RCC 7860 (cell line): ENCODE measurements at places on chromosomes 16 and 17.
A peak's percentile ranks its signal among the peaks of the same experiment; 100 is the strongest.

DNA sequence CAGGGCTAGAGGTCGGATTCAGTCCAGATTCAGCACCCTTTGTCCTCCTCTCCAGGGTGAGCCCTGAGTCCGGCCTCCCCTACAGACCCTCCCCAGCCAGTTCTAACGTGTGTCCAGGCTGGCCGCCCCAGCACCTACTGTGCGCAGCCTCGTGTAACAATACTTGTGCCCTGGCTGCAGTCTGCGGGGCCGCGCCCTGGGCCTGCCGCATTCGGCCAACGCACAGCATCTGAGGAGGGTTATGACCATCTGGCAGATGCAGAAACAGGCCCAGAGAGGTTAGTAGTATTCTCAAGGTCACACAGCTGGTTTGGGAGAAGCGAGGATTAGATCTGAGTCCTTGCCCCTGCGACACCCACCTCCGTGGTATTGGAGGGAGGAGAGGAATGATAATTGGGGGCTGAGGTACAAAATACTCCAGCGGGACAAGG lies 968 bp downstream of the RIPOR1 start:
- peak; percentile 24 for DNase-seq

DNA sequence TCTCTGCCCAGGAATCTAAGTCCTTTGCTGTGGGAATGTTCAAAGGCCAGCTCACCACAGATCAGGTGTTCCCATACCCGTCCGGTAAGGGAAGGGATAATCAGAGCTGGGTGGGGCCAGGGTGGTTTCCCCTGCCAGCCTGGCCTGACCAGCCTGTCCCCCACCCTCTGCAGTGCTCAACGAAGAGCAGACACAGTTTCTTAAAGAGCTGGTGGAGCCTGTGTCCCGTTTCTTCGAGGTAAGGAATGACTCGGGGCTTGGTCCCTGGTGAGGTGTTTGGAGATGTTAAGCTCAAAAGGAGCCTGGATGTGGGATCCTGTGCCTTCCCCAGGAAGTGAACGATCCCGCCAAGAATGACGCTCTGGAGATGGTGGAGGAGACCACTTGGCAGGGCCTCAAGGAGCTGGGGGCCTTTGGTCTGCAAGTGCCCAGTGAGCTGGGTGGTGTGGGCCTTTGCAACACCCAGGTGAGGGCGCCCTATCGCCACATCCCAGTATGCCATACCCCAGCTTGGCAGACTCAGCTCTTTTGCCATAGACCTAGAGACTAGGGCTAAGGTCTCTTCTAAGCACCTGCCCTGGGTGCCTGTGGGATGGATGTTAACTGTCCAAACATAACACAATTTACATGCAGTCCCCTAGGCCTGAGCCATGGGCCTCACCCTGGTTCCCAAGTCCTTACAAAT lies 997 bp downstream of the ACADVL start:
- DNase-seq = peak; percentile 36

GRCh38 chr16:396199-396598 lies 800 bp upstream of the NME4 start:
- no peak for DNase-seq

- no peak for DNase-seq
Measured at GRCh38 chr16:85897382-85897781, 1.6 kb upstream of the IRF8 start.

DNA sequence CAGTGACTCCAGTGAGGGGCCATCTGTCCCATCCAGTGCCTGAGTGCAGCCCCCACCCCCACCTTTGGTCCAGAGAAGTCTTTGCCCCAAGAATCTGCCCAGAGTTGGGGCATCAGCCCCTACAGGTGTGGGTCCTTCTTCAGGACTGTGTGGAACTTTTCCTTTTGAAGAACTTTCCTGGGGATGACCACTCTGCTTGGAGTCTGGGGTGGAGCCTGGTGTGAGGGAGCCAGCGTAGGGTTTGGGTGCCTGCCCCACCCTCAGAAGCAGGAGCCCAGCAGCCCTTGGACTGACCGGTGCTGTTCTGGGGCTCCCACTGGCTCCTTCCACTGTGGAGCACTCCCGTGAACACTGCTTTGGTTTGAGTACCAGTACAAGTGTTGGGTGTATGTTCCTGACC lies 19.3 kb downstream of the MPRIP start:
- DNase-seq = no peak

DNA sequence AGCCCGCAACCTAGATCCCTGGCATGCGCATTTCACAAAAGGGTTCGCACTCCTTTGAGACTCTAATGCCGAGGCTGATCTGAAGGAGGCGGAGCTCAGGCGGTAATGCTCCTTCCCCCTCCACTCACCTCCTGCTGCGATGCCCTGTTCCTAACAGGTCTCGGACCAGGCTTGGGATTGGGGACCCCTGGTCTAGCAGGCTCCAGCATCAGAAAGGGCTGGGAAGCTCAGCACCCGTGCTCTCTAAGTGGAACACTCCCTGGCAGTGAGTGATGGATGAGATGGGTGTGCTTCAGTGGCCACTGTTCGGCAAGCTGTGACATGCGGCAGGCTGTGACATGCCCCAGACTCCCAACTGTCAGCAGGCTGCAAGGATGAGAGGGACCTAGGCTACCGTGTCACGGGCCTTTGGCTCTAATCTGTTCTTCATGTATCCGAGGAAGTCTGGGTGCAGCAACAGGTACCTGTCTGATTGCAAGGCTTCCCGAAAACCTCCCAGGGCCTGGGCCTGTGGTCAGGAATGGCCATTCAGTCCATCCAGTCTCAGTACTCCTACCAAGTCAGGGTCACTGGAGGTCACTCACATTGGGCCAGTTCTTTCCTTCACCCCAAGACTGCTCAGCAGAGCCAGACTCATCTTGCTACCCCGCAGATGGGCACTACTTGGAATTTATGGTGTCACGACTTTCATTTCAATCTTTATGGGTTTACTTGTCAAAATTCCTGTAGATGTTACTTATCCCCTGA lies 1.3 kb upstream of the ST6GALNAC2 start:
- DNase-seq = no peak

DNA sequence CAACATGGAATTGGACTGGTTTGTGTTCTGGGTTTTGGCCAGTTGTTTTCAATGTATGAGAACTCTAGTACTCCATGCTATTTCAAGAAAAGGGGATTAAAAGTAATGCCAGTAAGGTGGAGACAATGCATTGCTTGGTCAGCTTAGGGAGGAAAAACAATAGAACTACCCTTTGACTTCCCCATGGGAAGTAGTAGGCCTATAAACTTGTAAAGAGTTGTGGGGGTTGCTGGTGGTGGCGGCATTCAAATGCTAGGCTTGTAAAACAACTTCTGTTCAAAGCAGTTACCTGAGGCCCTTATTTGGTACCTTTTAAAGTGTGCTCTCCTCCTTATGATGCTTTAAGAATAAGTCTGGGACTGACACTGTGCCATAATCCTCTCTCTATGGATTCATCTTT lies 9.4 kb downstream of the MAP3K3 start:
- DNase-seq = no peak

DNA sequence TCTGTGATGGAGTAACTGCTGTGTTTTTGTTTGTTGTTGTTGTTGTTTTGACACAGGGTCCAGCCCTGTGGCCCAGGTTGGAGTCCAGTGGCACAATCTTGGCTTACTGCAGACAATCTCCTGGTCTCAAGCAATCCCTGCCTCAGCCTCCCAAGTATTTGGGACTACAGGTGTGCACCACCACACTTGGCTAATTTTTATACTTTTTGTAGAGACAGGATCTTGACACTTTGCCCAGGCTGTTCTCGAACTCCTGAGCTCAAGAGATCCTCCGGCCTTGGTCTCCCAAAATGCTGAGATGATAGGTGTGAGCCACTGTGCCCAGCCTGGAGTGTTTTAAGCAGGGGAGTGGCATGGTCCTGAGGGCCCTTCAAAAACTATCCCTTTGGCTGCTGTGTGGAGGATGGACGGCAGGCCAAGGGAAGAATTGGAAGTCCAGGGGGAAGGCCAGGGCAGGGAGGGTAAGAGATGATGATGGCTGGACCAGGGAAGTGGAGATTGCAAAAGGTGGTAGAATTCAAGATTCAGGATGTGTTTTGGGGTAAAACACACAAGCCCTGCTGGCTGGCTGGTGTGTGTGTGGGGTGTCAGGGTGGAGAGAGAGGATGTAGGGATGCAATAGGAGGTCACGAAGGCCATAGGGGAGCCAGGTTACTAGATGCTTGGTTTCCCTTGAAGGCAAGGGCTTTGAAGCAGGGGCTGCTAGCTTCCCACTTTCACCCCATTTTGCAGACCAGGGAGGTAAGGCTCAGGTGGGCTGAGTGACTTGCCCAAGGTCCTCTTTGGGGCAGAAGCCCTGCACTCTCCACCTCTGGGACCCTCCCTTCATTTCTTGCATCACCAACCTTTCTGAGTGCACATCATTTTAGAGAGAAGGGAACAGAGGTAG lies 18.8 kb upstream of the PLLP start:
- DNase-seq = no peak

DNA sequence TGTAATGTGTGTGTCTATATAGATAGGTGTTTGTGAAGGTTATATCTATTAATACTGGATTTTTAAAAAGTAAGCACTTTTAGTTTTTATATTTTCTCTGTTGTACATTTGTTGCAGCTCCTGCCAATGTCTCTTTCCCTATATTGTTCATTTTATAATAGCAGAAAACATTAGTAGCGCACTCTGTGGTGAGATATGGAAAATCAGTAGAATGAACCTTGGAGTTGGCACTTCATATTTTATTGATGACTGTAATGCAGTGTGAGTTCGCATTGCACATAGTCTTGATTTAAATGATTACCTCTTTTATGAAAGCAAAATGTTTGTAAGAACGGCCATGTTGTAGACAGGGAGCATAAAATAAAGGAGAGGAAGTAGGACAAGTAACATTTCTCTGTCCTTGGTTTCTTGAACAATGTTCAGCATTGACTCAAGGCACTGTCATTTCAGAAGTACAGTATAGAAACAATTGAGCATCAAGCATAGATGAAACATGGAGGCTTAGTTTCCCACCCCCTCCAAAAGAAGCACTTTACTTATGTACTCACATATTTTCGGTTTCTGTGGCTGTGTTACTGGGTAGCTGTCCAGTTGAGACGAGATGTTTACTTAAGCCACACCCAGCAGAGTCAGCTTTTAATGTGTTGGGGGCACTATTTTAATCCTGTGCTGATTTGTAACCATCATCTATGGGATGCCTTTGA lies 74.0 kb downstream of the TANC2 start:
- DNase-seq = no peak

DNA sequence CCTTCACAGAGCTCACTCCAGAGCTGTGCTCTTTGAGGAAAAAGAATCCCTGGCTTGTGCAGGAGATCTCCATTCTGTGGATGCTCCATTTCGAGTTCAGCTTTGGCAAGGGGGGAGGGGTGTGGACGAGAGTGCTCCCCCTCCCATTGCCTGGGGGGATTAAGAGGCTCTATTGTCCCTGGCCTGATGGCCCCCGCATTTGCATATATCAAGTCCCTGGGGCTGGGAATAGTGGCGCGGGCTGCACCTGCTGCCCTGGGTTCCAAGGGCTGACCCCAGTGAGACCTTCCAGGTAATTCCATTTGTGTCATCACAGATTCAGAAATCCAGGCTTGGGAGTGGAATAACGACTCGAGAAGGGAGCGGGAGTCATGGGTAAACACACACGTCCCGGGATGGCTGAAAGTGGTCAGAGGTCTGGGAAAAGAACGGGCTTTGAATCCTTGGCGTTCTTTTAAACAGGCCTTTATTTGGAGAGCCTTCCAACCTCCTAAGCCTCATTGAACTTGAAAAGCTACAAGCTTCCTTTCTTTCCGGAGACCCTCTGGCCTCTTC lies 479.3 kb downstream of the HS3ST3B1 start:
- DNase-seq = no peak

DNA sequence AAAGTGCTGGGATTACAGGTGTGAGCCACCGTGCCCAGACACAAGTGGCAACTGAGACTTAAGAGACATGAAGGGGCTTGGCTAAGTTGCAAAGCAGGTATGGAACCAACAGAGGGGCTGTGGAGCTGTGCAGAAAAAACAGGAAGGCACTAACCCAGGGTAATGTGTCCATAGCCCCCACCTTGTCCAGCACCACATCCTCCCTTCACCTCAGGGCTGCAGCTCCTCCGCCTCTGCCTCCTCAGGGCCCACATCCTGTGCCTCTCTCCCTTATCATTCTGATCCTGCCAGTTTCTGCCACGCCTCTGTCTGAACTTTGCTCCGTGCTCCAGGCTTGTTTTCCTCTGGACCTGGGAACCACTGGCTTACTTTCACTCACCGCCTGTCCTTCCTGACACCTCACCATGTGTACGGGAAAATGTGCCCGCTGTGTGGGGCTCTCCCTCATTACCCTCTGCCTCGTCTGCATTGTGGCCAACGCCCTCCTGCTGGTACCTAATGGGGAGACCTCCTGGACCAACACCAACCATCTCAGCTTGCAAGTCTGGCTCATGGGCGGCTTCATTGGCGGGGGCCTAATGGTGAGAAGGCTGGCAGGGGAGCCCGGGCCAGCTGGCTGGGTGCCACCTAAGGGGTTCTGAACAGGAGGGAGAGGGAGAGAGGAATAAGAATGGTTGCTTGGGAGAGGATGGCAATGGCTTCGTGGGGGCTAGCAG lies at the start of gene TM4SF5:
Gene TM4SF5 (plus strand): TSS at position 368 of the 716 bp plus-strand sequence. CDS start 37 bp downstream, at position 405.
- peak; percentile 11 for DNase-seq

DNA sequence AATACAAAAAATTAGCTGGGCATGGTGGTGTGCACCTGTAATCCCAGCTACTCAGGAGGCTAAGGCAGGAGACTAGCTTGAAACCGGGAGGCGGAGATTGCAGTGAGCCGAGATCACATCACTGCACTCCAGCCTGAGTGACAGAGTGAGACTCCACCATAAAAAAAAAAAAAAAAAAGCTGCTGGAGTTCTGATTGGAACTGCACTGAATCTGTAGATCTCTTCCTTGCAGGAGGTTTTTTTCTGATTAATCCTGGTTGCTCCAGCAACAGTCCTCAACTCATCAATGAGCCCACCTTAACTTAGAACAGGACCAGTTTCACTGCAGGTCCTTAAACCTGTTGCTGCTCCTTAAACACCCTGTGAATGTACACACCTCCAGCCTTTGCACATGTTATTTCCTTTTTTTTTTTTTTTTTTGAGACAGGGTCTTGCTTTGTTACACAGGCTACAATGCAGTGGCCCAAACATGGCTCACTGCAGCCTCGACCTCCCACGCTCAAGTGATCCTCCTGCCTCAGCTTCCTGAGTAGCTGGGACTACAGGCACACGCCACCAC lies 1.6 kb upstream of the ODAD4 start:
- DNase-seq = no peak

DNA sequence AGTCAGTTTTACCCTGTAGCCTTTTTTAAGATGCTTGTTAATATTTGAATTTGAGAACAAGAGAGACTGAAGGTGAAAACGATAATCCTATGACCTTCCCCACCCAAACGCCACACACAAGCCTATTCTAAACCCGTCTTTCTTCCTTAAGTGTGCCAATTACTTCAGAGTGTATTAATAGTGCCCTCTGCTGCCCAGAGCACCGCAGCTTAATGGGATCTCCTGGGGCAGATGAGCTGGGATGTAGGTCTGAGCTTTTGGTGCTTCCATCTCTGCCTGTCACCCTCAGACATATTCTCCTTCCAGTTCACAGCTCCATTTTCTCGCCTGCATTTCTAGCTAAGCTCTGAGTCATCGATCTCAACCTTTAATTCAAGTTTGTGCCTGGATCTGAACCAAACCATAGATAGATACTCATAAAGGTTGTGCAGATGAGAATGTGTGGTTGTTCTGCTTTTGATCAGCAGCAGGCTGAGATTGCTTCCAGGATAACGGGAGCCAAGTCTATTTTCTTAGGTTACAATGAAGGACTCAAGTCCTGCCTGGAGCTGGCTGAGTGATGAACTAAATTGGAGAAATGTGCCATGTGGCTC lies 46.4 kb upstream of the CDH13 start:
- DNase-seq = no peak

- peak; percentile 59 for DNase-seq
Measured at GRCh38 chr17:38982858-38983746, 15.9 kb upstream of the FBXO47 start.
